CD4-positive, alpha-beta T cell treated with Interleukin-17A for 4 hours (primary cell): ENCODE measurements at places on chromosomes 2 and 18.

DNA sequence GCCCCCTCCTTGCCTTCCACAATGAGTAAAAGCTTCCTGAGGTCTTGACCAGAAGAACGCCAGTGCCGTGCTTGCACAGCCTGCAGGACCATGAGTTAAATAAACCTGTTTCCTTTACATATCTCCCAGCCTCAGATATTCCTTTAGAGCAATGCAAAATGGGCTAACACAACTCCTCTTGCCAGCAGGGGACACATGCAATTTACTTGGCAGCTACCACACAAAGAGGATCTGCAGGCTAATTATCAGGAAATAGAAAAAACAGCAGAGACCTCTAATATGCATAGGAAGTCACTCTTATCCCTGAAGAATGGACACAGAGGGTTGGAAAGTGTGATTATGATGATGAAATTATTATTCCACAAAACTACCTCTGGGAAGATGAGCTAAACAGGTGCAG, 114.0 kb downstream of the PIEZO2 start:
- DNase-seq: no peak

DNA sequence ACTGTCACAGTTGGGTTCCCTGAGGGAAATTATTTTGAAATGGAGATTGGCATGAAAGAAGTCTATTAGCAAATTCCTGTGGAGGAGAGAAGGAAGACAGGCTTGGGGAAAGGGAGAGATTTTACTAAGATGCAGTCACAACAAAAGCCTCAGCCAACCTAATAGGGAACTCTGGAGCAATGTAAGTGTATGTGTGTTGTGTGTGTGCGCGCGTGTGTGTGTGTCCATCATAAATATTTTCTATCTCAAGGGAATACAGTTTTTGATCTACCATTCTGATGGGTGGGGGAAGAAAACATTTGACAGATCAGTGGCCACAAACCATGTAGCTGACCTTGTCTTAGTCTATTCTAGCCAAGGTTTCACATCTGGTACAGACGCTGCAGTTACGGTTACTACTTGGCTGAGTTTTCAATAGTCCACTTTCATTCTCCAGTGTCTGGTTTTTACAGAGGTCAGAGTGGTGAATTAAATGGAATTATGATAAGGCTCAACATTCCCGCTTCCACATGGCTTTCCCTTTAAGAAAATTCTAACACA, 72.6 kb downstream of the MREG start:
- DNase-seq: no peak

- DNase-seq: no peak
Measured at GRCh38 chr18:48638896-48639771, 100.3 kb downstream of the CTIF start.

DNA sequence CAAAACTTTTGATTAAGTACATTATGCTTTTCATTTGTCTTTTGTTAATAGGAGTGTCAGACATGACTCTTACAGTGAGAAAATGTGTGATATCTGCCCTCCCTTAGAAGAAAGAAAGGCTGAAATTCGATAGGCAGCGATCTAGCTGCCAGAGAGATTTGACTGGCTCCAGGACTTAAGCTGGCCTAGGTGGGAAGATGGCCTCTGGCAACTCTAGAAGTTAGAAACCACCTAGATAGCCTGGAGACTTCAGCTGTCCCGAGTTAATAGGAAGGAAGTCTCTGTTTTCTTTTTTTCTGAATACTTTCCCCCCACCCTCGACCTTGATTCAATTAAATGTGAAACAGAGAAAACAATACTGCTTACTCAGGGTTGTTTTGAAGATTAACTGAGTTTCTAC, 1194.7 kb upstream of the CRIM1 start:
- no peak for DNase-seq

DNA sequence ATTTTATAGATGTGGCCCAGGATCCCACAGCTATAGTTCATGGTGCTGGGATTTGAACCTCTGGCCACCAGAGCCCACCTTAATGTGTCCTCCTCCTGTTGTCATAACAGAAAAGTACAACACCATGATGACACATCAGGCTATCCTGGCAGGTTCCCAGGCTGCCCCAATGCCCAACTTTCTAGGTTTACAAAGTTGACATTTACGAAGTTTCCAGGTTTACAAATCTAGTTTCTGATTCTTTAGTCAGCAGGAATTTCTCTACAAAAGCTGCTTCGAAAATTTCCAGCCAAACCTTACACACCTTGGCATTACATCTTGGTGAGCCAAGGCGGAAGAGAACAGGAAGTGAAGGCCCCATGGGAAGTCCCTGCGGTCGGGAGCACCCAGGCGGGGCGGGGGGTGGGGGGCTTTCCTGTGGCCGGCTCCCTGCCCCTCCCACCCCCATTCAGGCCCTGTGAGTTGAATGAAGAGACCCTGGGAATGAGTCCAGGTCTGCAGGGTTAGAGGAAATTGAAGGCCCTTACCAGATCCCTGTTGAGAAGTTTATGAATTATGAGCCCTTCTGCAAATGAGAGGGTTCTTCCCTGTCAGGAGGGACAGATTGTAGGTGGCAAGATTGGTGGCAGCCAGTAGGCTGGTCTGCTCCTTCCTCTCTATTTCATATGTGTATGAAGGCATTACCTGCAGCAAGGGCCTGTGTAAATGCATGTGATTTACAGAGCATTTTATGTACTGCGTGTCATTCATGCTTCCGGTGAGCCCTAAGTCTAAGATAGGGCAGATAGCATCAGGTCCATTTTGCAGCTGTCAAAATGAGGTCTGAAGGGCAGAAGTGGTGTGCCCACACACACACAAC, 11.1 kb upstream of the IL1RN start:
- peak; percentile 27 for DNase-seq

- no peak for DNase-seq
Measured at GRCh38 chr2:67038195-67038594, 358.9 kb upstream of the ETAA1 start.

GRCh38 chr2:10346929-10347561, 44.3 kb downstream of the HPCAL1 start:
- DNase-seq: no peak

GRCh38 chr18:8912348-8913326, 189.9 kb upstream of the NDUFV2 start:
- no peak for DNase-seq

GRCh38 chr2:46701152-46701551, 214.5 kb downstream of the MCFD2 start:
- no peak for DNase-seq

DNA sequence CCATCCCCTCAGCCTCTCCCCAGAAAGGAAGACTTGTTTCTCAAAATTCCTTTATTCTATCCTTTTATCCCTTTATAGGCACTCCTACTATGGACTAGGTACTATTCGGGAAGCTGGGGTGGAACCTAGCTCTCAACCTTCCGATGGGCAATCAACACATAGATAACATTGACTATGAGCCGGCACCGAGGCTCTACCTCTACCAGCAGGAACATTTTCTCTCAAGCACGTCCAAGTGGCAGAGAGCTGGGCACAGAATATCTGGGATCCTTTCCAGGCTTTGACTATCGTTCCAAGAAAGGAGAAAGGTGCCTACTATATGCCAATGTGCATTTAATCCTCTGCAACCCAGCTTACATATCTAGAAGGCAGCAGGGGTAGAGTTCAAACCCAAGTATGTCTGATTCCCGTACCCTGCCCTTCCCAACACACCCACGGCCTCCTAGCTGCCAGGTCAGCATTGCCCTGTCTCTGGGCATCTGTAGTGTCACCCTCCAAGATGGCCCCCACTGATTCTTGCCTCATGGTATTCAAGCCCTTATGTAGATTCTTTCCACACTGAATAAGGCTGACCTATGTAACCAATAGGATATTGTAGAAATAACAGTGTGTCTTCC, 28.3 kb downstream of the TNS1 start:
- no peak for DNase-seq

GRCh38 chr18:40019797-40020392, 1935.1 kb upstream of the PIK3C3 start:
- no peak for DNase-seq

- DNase-seq: no peak
Measured at GRCh38 chr2:175207741-175208438, 26.4 kb upstream of the ATP5MC3 start.

DNA sequence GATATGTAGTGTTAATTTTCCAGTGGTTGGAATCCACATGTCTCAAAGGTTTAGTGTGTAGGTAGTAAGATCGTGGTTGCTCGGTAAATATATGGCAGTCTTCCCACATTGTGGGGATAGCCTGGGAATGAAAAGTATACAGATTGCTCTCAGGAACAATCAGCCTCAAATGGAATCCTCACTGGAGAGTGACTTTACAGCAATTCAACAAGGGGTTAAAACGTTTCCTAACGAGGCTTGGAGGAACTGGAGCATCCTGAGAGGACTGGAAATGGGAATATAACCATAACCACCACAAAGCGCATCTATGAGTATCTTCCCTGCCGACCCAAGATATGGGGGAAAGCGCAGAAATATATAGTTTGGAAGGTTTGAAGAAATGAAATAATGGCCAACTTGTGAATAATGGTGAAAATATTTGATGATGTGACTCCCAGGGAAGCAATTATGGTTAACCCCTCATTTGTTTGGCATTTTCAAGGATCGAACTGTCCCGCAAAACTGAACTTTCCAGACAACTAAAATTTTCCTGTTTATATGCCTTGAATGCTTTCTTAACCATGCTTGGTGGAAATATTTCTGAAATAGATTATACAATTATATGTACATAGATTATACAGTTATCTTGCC, 100.7 kb upstream of the FOSL2 start:
- DNase-seq: no peak

- no peak for DNase-seq
Measured at GRCh38 chr2:121998751-121999150, 243.3 kb downstream of the TSN start.

DNA sequence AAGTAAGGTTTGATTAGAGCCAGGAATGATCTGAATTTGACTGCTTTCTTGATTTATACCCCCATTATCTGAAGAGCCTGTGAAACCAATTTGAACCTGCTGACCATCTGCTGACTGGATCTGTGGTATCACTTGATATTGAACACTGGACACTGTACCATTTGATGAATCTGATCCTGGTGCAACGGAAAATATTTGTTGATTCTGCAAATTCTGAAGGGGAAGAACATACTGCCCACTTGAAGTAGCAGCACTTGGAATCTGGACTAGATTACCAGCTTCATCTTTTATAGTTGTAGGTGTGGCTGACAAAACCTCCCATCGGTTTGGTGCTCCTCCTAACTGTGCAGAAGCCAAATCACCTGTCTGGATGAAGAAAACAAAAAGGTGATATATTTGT, 9.3 kb downstream of the SP3 start:
- no peak for DNase-seq

DNA sequence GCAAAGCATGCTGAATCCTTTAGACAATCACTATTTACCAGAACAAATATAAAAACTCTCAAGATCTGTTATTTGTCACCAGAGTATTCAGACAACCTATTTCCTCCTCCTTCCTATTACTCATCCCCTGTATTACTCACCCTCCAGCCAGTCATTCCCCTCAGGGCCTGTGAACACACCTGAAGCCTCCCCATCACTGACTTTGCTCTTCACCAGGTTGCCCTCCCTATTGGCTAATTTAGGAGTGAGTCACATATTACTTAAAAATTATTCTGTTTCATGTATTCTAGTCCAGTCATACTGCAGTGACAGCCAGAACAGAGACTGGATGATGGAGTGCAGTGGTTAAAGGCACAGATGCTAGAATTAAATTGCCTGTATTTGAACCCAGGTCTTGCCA, 3.7 kb upstream of the ATG16L1 start:
- DNase-seq: peak; percentile 78
